Activated T-helper 1 cell treated with Interleukin-2 at 50 U/mL for 16 hours (primary cell): ENCODE measurements at places on chromosomes 7 and 10.

DNA sequence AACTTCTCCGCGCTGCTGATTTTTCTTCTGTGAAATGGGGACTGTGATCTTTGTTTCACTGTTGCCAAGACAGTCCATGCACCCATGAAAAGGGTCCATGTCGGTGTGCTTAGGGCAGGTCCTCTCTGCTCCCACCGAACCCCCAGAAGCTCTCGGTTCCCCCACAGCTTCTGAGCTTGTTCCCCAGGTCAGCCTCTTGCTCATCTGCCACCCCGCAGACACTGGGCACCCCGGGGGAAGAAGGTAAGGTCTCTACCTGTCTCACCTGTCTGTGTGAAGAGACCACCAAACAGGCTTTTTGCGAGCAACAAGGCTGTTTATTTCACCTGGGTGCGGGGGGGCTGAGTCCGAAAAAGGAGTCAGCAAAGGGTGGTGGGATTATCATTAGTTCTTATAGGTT is 66.2 kb upstream of the NANOS1 start:
- DNase-seq: no peak

- peak; percentile 22 for DNase-seq
Observed at GRCh38 chr10:109933984-109934565, 10.8 kb upstream of the XPNPEP1 start.

GRCh38 chr10:802506-802905 is 113.0 kb upstream of the DIP2C start:
- no peak for DNase-seq

GRCh38 chr7:23811540-23811939 is 101.5 kb downstream of the STK31 start:
- DNase-seq: no peak

- no peak for DNase-seq
Observed at GRCh38 chr7:22872096-22872807, 49.6 kb upstream of the TOMM7 start.

DNA sequence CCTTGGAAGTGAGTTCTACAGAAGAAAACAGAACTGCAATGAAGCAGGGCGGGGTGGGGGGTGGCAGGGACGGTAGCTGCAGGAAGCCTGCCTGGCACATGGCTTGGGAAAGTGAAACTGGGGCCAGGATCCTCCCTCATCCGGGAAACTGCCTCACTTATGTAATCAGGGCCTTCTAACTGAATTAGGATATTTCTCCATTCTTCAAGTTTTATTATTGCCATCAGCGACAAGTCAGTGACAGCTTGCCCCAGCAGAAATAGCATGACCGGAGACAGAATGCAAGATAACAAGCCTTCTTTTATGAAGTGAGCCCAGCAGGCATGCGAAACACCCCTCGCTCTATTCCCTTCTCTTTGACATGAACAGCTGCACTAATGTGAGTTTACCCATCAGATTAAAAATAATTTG is 77.5 kb upstream of the CACUL1 start:
- no peak for DNase-seq

DNA sequence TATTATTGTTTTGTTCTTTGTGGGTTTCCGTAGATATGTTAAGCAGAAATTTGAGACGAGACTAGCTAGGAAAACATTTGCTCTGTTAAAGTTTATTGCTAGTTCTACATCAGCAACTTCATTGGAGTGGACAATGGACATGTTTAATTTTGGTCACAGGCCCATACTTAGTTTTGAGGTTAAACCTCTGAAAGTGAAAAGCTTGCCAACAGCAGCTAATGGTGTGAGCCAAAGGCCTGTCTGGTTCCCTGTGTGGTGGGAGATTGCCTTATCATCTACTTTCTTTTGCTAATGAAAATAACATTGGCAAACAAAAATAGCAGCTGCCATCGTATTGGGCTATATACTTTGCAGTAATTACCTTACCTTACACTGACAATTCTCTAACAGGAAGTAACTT is 388.4 kb upstream of the FZD8 start:
- no peak for DNase-seq

DNA sequence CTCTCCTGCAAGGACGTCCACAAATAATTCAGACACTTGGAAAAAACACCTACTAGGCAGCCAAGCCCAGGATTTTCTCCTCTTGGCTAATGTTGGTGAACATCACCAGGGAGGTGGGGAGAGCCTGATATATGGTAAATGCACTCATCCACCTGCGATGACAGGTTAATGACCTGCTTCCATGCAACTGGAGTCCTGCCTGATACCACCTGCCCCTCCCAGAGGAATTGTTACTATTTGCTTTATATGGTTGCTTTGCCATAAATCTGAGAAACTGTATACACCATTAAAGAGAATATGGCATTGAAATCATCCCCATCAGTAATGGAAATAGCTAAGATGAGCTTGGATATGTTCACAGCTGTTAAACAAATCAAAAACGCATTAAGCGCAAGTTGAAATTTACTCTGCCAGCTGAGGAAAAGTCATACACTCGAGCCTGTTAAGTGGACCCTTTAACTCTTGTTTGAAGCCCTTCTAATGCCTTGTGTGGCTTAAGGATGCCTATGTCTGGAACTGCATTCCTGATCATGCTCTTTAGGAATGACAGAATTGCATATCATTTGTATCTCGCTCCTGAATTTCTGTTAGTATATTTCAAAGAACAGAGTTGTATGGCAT is 208.3 kb downstream of the PRPF18 start:
- no peak for DNase-seq

- no peak for DNase-seq
Observed at GRCh38 chr7:140137078-140137477, 39.7 kb downstream of the KDM7A start.

GRCh38 chr7:8433477-8434289 is at the start of gene NXPH1:
NXPH1 (plus strand) TSS chr7:8433609.
- DNase-seq: no peak

GRCh38 chr7:138865843-138866242 is 67.8 kb upstream of the ATP6V0A4 start:
- peak; percentile 17 for DNase-seq

- no peak for DNase-seq
Observed at GRCh38 chr10:72328829-72329204, 25.9 kb downstream of the DNAJB12 start.

GRCh38 chr7:150378115-150378852 is 846 bp upstream of the ZNF775 start:
- DNase-seq: peak; percentile 22

GRCh38 chr10:113222207-113222606 is 272.2 kb downstream of the TCF7L2 start:
- no peak for DNase-seq

DNA sequence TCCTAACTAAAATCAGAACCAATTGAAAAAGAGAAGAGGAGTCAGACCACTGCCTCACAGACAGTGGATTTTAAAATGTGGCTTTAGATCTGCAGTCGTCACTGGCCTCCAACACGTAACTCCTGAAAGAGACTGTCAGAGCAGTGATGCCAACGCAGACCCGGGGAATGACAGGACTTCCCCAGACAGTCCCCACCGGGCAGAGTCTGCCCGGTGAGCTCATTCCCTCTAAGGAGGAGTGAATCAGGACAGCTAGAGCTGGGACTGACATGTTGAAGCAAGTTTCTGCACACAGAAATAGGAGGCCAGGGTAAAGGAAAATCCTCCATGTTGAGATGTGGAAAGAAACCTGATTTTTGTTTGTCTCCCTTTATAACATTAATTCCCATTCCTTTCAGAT is 105.0 kb downstream of the TES start:
- no peak for DNase-seq

DNA sequence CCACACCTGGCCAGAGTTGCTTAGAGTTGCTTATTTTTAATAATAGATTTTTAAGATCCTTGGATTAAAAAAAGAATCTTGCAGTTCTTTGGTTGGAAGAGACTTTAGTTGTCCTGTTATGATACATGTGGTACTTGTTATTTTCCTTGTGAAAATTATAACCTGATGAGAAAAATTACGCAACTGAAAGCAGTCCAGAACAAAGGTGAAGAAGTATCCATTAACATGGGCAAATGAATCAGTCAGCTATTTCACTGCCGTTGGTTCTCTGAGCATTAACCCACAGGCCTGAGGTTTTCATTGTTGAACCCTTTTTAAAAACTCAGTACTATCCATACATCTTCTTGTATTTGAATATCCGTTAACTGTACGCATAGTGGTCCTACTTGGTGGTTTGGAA is 68.2 kb downstream of the GALNT11 start:
- no peak for DNase-seq

DNA sequence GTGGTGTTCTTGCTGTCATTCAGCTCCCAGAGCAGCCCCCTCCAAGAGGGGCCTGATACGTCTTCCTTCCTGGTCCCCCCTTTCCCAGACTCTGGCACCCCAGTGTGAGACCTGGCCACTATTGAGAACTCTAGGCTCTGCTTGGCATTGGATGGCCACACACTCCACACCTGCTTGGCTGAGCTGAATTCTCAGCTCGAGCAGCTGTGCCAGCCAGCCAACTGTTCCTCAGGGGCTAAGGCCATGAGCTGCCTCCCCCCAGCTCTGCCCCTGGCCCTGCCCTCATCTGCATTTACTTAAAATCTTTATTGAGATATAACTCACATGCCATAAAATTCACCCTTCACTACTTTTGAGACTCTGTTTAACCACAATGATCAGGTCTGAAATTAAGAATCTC is 6.7 kb downstream of the TLL2 start:
- no peak for DNase-seq

DNA sequence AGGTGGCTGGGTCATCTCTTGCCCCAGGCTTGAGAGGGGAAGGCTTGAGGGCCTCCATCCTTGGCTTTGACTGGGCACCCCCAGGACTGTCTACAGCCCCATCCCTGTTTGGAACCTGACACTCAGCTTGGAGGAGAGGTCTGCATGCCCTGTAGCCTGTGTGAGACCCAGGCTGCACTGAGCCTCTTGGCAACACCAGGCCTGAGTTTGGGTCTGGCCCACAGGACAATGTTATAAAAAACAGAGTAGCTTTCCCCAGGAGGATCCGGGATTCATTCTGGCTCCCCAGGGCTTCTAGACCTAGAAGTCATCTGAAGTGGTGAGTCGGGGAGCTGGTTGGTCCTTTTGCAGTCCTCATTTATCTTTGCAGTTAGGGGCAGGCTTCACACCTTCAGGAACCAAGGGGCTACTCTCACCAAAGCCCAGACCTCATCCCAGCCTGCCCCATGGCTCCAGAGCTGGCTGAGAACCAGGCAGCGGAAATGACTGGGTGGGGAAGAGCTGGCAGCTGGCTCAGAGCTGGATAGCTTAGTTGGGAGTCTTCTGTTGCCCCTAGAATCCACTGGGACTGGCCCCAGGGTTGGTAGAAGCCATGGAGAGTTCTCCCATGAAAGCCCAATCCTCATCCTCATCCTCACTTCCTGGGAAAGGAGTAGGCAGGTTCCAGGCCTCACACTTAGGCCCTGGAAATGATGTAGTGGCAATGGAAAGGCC is 68.8 kb downstream of the ADCYAP1R1 start:
- no peak for DNase-seq

DNA sequence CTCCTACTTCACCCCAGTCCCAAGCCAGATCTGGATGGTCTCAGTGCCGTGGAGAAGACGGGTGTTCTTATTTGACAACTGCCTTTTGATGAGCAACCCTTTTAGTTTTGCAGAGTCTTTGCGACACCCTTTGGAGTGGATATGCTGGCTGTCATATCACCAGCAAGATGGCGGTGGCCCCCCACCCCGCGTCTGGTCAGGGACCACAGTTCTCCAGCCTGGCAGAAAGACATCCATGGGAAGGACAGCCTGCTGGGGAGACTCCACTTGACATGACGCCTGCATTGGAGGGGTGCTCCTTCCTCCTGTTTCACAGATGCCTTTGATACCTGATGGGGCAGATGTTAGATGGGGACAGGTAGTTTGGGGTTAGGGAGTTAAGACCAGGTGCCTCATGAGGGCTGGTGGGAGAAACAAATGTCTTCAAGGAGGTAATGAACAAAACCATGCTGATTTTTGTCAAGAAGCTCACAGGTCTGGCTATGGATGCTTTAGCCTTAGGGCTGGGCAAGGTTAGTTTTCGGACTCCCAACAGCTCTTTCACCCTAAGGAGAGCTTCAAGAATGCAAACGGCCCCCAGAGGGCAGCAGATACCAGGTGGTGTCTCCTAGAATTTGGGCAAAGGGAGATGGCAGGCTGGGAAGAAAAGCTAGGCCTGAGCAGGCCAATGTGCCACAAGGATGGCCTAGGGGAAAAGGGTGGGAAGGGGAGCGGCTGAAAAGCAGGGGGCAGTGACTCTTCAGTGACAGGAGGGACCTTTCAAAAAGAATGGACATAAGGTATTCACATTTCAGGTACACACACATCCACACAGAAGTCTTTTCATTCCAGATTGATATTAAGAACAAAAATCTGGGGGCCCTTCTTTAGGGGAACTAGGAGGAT is 95.2 kb downstream of the CLEC2L start:
- DNase-seq: no peak

- no peak for DNase-seq
Observed at GRCh38 chr10:13272164-13272571, 27.7 kb downstream of the PHYH start.

GRCh38 chr10:19908991-19909696 is 92.9 kb downstream of the PLXDC2 start:
- no peak for DNase-seq

- DNase-seq: no peak
Observed at GRCh38 chr7:27151341-27151930, 947 bp downstream of the HOXA3 start.

GRCh38 chr7:22879280-22879679 is 56.6 kb upstream of the TOMM7 start:
- no peak for DNase-seq

- DNase-seq: no peak
Observed at GRCh38 chr7:134355927-134356326, 39.2 kb upstream of the SLC35B4 start.

GRCh38 chr10:63515002-63515763 is 6.0 kb upstream of the REEP3 start:
- DNase-seq: no peak

DNA sequence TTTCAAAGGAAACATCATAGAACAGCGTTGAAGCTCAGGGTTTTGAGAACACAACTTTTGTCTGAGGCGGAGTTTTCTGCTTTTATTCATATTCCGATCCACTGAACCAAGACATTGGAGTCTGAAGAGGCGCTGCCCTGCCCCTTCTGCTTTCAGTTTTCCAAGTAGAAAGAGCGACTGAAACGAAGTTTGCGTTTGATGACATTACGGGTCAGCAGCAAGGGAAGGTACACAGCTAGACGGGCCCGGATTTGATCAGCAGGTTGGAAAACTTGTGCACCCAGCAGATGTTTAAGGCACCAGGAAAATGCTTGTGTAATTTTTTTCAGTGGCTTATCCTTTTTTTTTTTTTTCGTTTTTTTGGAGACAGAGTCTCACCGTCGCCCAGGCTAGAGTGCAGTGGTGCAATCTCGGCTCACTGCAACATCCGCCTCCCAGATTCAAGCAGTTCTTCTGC is 720 bp downstream of the SUN1 start:
- no peak for DNase-seq

DNA sequence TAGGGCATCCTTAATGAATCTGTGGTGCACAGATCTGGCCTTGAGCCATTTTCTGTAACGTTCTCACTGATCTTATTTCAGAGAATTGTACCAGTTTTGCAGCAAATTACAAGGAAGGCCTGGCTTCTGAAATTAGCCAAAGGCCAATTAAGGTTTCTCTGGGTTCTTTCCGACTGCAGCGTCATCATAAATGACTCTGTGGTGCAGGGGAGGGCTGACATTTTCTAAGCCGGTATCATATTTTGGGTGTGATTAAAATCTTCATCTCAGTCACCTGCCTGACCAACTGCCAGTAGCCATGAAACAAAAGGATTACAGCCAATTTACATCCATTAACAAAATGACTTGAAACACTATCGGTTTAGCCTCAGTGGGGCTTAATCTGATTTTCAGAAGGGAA is 363.7 kb downstream of the ADRA2A start:
- no peak for DNase-seq
